NCI-H774 (cell line): ENCODE measurements at places on chromosomes 2 and 18.

- peak; percentile 27 for DNase-seq
Measured at GRCh38 chr2:40242315-40242714, 209.6 kb downstream of the SLC8A1 start.

GRCh38 chr2:121818546-121818945 lies 63.1 kb downstream of the TSN start:
- DNase-seq = no peak

DNA sequence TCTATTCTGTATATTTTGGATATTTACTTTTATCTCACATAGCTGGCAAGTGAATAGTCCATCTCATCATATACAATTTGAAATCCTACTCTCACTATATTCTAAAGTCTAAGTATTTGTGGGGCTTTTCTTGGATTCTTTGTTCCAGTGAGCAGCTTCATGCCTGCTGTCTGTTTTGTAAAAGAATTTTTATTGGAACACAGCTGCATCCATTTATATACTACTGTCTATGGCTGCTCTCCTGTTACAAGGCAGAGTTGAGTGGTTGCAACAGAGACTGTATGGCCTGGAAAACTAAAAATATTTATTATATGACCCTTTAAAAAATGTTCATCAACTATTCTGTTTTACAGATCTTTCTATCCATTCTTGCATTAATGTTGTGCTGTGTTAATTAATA lies 193.3 kb upstream of the KLHL14 start:
- DNase-seq = no peak

DNA sequence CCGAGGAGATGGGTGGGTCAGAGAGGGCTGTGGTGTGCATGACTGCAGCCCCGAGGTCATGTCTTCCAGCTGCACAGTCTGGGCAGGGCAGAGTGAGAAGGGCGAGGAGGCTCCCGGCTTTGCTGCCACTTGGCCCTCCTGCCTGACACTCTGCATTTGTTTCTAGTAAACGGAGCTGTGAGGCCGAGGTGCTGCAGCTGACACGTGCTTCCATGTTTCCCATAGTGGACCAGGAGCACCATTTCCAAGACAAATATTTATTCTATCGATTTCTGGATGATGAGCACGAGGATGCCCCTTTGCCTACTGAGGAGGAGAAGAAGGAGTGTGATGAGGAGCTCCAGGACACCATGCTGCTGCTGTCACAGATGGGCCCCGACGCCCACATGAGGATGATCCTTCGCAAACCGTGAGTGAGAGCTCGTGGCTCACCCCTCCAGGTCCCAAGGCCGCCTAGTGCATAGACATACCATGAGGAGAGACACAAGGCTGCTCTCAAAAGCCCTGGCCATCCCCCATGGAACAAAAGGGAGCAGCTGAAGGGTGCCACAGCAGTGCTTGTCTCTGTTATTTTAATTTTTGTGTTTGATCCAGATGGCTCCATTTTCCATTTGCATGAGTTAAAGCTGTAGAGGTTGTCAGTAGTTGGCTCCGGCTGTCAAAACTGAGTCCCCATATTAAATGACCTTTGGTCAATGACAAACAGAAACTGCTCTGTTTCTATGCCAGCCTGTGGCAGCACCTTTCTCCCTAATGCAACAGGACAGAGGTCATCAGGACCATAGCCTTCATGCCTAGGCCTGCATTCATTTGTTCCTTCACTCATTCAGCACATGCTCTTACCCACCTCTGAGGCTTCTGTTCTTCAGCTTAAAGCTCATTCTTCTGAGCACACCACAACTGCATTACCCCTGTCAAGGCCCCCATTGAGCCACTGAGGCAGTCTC lies 108.3 kb upstream of the MAP3K20 start:
- DNase-seq = no peak

DNA sequence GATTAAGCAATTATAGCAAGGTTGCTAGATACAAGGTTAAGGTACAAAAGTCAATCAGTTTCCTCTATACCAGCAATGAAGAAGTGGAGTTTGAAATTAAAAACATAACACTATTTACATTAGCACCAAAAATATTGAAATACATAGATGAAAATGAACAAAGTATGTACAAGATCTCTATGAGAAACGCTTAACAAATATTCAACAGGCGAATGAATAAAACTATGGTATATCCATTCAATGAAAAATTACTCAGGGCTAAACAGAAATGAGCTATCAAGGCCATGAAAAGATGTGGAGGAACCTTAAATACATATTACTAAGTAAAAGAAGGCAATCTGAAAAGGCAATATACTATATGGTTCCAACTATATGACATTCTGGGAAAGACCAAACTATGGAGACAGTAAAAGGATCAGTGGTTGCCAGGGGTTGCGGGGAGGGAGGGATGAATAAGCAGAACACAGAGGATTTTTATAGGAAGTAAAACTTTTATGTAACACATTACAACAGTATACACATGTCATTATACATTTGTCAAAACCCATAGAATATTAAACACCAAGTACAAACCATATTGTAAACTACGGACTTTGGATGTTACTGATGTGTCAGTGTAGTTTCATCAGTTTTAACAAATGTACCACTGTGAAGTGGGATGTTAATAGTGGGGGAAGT lies 62.1 kb downstream of the RMDN2 start:
- no peak for DNase-seq

- DNase-seq = no peak
Measured at GRCh38 chr2:64957109-64957903, 31.9 kb upstream of the SLC1A4 start.

GRCh38 chr2:70381235-70381634 lies 79.4 kb upstream of the FAM136A start:
- no peak for DNase-seq

- peak; percentile 27 for DNase-seq
Measured at GRCh38 chr18:46148810-46149209, 44.6 kb downstream of the HAUS1 start.

- no peak for DNase-seq
Measured at GRCh38 chr2:8494589-8494988, 187.3 kb upstream of the ID2 start.

- no peak for DNase-seq
Measured at GRCh38 chr18:79586436-79587225, 93.0 kb upstream of the CTDP1 start.

DNA sequence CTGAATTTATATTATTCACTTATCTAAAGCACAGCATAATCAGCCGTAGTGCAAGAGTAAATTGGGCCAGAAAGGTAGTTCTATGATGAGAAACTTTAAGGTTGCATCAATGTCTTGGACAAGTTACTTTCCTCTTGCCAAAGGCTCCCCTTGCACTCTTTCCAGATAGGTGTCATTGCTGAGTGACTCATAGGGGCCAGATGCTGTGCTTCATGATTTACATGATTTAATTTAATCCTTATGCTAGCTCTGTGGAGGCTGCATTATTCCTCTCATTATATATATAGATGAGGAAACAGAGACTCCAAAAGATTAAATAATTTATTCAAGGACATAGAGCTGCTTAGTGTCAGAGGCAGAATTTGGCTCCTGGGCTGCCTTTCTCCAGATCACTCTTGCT lies 5.0 kb downstream of the CFAP221 start:
- DNase-seq = no peak

DNA sequence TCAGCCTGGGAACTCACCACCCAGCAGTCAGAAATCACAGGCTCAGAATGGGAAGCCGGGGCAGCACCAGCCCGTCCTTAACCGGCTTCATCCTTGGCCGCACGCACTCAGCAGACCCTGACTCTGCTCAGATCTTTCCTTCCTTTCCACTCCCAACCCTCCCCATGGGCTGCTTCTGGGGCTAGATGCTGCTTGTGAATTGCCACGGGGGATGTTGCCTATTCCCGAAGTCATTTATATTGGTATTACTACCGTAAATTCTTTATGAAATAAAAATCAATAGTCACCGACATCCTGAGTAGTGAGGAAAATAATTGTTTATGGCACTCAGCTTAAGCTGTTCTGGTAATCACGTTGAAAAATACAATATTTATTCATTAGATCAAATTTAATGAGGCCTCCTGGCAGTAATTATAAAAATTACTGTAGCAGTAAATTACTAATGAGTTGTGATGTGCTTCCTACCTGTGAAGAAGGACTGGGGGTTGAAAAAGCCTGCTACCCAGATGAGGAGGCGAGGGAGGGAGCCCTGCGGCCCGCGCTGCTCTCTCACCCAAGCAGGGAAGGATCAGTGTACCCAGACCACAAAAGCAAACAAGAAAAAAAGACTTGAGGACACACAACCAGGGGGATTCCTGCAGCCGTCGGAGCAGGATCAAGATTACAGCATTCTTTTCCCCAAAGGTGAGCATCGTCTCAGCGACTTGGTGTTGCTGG lies 31.5 kb downstream of the CDCA7 start:
- DNase-seq = no peak

DNA sequence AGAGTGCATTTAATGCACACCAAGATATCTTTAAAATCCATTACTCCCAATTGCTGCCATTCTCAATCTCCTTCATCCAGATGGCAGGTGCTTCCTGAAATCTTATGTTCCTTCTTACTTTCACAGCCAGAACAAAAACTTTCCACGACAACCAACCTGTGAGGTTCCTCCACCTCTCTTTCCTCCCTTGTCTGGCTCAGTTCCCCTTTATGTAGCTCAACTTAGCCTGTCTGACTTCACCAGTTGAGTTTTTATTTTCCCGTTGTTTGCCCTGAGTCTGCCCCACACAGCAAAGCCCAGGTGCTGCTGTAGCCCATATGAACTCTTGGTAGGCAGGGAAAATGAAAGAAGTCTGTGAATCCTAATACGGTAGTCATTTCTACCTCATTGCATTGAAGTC lies 112.5 kb downstream of the MREG start:
- DNase-seq = no peak

GRCh38 chr2:184155791-184156190 lies 442.5 kb upstream of the ZNF804A start:
- no peak for DNase-seq

DNA sequence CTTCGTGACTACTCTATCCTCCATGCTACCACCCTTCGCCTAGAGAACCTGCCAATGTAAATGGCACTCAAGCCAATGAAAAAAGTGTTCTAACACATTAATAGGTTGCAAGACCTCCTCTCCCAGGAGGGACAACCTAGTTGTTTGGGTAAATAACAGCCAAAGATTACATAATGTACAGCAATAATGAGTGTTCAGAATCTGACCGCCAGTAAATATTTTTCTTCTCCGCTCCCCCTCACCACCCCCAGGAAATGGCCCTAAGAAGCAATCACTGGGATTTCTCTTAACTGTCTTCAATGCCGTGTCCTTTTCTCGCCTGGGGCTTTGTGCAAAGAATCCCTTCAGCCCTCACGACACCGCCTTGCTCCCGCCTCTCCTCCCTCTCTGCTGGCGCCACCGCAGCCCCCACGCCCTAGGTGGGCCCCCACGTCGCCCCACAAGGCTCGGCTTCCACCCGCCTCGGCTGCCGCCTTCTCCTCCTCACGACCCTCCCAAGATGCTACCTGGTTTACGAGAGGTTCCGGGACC lies 458 bp downstream of the HYCC2 start:
- DNase-seq = no peak

DNA sequence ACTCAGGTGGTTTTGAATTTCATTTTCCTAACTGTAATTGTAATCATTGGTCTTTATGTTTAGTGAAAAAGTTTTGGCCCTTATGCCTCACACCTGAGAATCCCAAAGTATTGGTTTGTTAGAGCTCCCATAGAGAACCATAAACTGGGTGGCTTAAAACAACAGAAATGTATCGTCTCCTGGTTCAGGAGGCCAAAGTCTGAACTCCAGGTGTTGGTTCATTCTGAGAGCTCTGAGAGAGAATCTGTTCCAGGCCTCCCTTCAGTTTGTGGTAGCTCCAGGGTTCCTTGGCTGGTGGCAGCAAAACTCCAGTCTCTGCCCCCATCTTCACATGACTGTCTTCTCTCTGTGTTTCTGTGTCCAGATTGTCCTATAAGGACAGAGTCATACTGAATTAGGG lies 11.0 kb downstream of the IL37 start:
- DNase-seq = no peak

DNA sequence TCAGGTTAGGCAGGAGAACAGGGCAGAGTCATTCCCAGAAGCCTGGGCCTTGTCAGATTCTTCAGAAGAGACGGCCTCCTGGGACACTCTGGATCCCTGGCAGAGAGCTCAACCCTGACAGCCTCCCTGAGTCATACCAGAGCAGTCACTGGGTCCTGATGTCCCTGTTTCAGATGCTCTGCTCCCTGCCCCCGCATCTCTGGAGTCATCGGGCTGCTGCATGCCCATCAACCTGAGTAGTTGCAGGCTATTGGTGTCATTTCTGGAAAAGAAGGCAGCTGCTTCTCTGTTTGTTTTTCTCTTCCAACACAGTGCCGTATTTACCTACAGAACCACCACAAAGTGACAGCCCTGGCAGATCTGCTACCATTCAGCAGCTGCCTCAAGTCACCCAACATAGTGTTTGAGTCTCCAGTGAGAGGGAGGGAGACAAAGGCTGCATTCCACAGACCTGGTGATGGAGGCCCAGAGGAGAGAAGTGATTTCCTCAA lies 145.1 kb downstream of the B3GNT2 start:
- peak; percentile 69 for DNase-seq

DNA sequence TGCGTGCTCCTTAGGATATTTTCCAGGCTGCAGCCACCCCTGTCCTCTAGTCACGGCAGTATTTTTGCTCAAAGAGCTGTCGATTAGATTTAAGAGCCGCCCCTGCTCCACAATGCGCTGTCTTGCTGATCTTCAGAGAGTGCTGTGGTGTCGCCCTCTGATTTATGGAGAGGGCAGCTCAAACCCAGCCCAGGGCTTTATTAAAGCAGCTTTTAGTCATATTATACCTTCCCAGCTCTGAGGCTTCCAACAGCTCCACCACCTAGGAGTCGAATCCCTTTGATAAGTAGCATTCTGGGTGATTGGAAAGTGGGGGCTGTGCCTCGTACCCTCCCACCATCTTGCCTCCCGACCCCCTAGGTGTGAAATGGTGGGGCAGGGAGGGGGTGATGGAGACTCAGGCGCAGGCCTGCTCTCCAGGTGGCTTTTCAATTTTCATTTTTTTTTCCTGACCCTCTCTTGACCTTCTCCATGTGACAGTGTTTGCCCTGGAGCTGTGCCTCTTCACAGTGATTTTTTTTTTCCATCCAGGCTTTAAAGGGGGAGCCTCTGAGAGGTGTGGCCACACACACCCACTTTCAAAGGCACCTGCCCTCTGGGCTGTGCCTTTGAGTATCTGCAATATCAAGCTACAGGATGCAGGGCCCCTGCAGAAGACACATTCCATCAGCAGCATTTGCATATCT lies 53.1 kb upstream of the NRP2 start:
- DNase-seq = no peak
